Stimulated activated CD4-positive, alpha-beta T cell treated with anti-CD3 and anti-CD28 coated beads, Interleukin-15, amount 100 ng/mL, for 24 hours (primary cell): ENCODE measurements at places on chromosomes 1 and 21.

GRCh38 chr1:209420276-209420675 lies 163.2 kb upstream of the CAMK1G start:
- DNase-seq, result no peak

DNA sequence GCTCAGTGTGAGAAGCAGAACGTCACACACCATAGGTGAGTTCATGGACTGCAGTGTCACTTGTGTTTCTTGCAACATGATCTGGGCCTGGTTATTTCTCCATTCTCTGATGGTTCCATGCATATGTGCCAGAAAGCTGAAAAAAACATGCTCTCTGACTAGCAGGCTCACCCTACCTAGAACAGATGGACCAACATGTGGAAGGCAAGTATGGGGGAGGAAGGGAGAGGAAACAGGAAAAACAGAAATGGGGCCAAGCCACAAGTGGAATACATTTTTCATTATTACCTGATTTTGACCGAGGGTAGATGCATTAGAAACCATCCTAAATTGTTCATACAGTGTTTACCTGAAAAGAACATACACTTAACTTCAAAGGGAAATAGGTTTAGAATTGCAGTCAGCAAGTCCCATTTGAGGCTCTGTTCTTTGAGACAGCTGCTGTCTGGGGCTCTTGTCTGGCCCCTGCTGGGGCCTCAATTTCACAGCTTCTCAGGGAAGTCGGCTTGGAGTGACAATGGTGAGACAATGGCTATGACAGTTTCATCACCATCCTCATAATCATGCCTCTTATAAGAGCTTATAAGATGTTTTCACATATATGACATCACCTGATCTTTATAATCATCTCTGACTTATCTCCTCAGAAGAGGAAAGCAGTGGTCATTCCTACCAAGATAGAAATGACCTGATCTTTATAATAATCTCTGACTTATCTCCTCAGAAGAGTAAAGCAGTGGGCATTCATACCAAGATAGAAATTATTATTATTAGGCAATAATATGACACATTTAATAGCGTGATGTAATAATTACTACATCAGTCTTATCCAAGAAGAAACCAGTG lies 327.3 kb downstream of the SIPA1L2 start:
- no peak for DNase-seq

GRCh38 chr1:28104866-28105467 lies 16.6 kb upstream of the EYA3 start:
- DNase-seq, result no peak

- no peak for DNase-seq
Observed at GRCh38 chr1:229999004-229999670, 67.9 kb upstream of the GALNT2 start.

DNA sequence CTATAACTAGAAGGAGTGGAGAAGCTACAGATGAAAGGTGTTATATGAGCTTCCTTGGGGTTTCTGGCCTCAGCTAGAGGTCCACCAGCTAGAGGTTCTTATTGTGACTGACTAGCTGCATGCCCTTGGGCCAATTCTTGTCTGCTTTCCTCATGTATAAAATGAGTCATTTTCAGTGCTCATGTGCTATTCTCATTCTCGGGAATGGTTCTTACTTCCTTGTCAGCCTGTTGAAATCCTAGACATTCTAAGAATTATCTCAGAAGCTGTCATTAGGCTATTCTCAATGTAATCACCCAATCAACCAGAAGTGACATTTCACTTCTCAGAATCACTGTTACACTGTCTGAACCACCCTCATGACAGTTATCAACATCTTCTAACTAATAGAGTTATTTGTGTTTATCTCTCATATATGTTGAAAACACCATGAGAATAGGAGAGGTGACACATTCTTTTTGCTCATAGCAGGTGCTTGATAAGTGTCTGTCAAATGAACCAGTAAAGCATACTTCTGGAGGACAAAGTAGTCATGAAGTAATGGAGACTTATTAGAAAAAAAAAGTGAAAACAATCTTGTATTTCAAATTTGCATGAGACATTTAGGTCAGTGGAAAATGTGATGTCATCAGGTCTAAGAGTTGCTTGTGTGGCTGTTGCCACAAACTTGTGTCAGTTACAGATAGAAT lies 122.8 kb upstream of the IVNS1ABP start:
- peak; percentile 38 for DNase-seq

GRCh38 chr21:45032332-45032731 lies 42.0 kb upstream of the ADARB1 start:
- no peak for DNase-seq

GRCh38 chr1:200334661-200335256 lies 75.1 kb downstream of the ZNF281 start:
- DNase-seq, result no peak

GRCh38 chr1:185244015-185244747 lies 72.9 kb downstream of the IVNS1ABP start:
- DNase-seq, result peak; percentile 71
